ENCODE measurements at places on chromosomes 3 and 15.

DNA sequence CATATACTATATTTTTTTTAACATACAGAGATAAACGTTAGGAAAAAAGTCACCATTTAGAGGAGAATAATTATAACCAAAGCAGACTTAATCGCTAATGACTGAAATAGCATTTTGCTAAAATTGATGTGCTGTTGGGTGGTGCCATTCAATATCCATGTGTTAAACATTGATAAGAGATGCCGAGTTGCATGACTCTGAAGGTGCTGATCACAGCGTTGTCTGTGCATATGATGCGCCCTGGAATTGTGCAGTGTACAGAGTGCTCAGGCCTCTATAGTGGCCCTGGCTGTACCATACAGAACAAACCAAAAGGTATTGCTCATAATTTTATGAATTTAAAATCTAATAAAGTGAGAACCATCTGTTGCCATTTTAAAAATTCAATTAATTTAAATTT lies 168.3 kb downstream of the MEIS2 start:
- no peak for DNase-seq

DNA sequence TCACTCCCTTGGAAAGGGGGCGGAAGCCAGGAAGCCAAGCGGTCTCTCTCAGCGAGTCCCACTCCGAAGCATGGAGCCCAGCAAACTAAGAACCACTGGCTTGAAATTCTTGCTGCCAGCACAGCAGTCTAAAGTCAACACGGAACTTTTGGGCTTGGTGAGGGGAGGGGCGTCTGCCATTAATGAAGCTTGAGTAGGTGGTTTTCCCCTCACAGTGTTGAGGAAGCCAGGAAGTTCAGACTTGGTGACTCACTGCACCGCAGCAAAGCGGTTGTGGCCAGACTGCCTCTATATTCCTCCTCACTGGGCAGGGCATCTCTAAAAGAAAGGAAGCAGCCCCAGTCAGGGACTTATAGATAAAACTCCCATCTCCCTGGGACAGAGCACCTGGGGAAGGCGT lies 665.4 kb upstream of the CBLB start:
- DNase-seq: no peak

- peak; percentile 25 for DNase-seq
Observed at GRCh38 chr3:59759298-59760031, 709.6 kb upstream of the CFAP20DC start.

- DNase-seq: no peak
Observed at GRCh38 chr3:14652-15051, 181.9 kb upstream of the CHL1 start.

DNA sequence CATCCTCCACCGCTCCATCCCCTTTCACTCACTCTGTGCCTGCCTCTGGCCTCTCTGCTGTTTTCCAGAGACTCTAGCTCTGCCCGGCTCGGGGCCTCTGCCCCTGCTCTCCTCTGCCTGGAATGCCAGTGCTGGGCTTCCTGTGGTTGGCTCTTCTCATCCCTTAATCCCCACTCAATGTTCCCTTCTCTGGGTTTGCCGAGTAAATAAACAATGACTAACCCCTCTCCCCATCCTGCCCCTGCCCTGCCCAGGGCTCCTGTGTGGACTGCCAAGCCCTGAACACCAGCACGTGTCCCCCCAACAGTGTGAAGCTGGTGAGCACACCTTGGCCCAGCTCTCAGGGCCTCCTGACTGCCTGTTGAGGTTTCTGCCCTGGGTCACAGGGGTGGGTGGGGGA lies 12.2 kb downstream of the STAB1 start:
- DNase-seq: no peak

- no peak for DNase-seq
Observed at GRCh38 chr3:45654397-45654944, 34.7 kb upstream of the SACM1L start.

DNA sequence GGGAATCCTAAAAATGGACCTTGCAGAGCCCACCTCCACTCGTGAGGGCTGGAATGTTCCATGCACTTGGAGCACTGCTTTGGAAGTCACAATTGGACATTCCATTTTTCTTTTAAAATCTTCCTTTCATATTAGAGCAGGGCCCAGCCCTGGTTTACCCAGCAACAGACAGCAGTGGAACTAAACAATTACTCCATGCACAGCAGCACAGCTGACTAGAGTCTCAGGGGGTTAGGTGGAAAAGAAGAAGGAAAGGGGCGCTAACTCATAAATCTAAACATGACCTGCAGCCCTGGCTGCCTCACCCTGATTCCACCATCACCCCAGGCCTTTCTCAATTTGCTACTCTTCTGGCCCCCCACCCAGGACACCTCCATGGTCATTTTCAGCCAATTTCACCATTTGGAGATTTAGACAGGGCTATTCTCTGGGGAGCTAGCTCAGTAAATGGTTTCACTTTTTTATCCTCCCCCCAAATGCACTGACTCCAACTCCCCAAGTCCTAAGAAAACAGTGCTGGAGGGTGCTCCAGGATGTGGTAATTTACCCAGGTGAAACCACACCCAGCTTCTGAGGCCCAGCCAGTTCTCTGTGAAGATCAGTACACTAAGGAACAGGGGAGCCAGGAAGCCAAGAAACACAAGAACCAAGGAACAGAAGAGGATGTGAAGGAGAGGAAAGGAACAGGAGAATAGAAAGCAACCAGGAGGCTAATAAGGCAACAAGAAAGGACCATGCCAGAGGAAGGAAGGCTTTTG lies 1.6 kb upstream of the LRRC31 start:
- no peak for DNase-seq

- no peak for DNase-seq
Observed at GRCh38 chr3:29745232-29745870, 464.5 kb downstream of the RBMS3 start.

DNA sequence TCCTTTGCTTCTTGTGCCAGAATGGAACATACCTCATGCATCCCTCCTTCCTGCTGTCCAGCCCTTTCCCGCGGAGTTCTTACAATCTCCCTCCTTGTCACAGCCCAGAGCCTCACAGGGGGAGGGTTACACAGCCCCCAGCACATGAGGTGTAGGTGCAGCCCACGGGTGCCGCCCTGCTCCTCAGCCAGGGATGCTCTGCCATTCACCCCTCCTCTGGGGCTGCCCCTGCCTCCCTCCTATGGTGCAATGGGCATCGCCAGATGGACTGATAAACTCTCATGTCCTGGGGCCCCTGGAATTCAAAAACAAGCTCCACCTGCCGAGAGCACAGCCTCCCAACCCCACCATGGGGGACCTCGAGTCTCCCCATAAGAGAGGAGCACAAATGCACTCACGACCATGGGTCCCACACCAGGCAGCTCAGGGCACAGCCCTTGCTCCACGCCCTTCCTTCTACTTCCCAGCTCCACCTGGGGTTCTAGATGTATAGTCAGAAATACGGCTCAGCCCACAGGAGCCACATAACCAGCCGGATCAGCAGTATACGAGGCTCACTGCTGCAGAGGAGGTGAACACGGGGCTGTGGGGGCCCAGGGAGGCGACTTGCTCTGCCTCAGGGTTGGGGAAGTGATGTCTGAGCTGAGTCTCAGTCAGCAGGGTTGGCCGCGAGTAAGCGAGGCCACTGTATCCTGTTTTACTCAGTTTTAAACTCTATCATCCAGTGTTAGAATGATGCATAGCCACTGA lies 269.7 kb upstream of the LYSMD4 start:
- no peak for DNase-seq

DNA sequence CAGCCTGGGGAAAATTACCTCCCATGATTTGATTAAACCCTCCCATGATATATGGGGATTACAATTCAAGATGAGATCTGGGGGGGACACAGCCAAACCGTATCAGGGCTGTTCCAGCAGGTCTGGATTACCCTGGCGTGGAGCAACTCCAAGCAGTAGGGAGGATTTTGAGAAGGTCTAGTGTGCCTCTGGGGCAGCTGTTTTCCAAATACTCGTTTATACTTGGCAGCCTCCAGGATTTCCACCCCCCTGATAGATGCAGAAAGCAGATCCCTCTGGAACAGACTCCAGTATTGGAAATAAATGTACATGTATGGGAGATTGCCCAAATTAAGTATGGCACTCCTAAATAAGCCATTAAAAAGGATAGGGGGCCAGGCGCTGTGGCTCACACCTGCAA lies 7.7 kb upstream of the IRAK2 start:
- no peak for DNase-seq

- no peak for DNase-seq
Observed at GRCh38 chr3:158649791-158650190, 5.5 kb downstream of the GFM1 start.

DNA sequence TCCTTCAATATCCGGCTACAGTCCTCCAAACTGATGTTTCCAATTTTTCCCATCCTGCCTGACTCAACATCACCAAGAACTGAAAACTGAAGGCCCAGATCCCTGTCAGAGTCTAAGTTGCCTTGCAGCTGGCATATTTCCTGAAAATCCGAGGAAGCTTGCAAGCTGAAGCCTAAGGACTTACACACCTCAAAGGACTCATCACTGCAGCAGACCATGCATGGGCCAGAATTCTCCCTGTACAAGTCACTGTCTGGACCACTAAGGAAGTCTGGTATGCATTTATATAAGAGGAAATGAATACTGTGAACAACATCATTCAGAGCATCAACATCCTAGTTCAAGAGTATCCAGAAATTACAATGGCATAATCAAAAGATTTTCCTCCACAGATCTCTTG lies 548.8 kb upstream of the MDFIC2 start:
- DNase-seq: no peak

DNA sequence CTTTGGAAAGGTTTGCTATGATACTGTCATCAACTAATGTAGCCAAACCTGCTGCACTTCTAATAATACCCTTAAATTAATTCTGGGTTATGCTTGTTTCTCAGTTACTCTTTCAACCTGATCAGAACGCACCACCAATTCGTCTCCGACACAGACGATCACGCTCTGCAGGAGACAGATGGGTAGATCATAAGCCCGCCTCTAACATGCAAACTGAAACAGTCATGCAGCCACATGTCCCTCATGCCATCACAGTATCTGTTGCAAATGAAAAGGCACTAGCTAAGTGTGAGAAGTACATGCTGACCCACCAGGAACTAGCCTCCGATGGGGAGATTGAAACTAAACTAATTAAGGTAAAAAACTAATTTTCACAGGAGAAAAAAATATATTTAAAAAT lies 7.9 kb upstream of the RPLP1 start:
- DNase-seq: no peak

DNA sequence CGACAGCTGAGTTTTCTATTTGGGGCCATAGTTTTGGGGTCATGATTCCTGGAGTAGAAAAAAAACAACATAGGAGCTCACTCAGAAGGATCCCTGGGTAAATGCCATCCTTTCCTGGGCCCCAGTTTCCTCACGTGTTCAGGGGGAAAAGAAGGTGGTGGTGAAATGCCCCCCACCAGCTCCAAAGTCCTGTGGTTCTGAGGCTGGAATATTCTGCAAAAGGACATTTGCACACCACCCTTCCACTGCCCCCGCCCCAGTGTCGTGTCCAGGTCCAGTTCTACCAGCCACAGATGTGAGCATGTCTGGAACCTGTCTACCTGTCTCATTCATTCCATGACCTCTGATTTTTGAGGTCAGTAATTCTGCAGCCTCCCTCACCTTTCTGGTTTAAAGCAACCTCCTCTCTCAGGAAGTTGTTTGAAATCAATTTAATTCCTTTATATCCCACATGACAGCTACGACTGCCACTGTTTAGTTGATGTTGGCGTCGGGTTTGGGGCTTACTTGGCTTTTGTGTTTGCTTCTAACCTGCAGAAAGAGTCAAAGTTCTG lies 82.1 kb downstream of the SMAD3 start:
- DNase-seq: no peak

GRCh38 chr3:126553284-126554084 lies 5.2 kb downstream of the C3orf22 start:
- no peak for DNase-seq

DNA sequence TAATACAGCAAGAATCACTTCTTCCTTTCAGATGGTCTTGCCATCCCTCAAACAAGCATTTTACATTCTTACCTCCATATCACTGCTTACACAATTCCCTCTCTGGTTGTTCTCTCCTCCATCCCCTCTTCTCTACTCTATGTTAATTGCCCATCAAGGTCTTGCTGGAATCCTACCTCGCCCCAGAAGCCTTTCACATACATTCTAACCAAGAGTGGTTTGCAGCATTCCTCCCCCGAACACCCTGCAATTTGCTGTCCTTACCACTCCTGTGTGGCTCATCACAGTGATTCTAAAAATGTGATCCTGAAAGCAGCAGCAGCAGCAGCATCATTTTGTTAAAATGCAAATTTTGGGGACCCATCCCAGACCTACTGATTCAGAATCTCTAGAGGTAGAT lies 30.6 kb downstream of the TNIK start:
- no peak for DNase-seq

DNA sequence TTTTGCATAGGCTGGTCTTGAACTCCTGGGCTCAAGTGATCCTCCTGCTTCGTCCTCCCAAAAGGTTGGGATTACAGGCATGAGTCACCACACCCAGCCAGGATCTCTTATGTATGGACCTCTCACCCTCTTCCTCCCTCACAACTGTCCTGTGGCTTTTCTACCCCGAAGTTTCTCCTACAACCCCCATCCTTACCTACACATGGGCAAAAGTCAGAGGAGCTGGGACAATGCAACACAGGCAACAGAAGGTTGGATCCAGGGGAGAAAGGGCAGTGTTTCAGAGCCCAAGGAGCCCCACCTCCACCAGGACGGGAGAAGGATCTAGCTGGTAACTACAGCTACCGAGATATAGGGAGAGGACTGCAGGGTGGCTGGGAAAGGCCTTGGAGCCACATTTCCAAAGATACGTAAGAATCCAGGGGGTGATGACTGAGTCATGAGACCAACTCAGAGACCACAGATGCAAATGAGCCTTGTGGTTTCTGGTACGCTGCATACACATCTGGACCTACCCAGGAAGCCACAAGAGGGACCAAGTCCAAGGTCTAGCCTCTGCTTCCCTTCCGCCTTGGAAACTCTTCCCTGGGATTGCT lies 13.6 kb downstream of the IGDCC4 start:
- DNase-seq: no peak

GRCh38 chr15:101183226-101183930 lies 68.5 kb downstream of the CHSY1 start:
- DNase-seq: no peak

GRCh38 chr15:61318802-61319525 lies 89.9 kb upstream of the RORA start:
- no peak for DNase-seq

GRCh38 chr3:56321892-56322291 lies 146.4 kb downstream of the ERC2 start:
- DNase-seq: no peak

DNA sequence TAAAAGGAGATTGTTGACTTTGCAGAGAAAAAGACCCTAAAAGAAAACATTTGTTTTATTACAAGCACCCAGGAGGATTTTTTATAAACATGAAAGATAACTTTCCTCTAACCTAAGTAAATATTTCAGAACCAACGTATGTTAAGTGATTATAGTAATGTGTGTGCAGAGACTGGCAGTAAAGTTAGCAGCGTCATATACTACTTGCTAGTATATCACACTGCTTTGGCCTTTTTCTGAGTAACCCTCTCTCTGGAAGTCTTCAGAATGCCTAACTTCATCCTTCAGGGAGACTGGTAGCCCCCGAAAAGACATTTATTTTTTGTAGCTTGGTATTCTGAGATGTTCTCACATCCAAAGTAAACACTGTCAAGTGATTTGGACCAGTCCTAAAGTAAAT lies 17.9 kb downstream of the UBE2E1 start:
- DNase-seq: no peak

Measured in testis (tissue), 5 donors.